ENCODE measurements at places on chromosomes 2 and 18. TPM values are rescaled to one million over a fixed set of nuclear protein-coding genes. Genes with fewer than 3 reads are reported as not detected.

Gene PROM2
- total RNA-seq: 0.44 TPM

Gene MYO7B
- 0.51 TPM for total RNA-seq

Gene TOGARAM2
- total RNA-seq: 0.16 TPM

Gene FAM237A
- total RNA-seq: not detected

Gene IL1RL2
- total RNA-seq: 0.44 TPM

Gene SLC5A7
- total RNA-seq: not detected

Gene AMER3
- not detected for total RNA-seq

Gene SMYD5
- total RNA-seq: 10.4 TPM

Gene CAMKMT
- 11.1 TPM for total RNA-seq

Gene SERPINB12
- not detected for total RNA-seq

Gene AKAIN1
- total RNA-seq: not detected

Gene TWIST2
- 93.3 TPM for total RNA-seq

Gene SPATA3
- not detected for total RNA-seq

Gene STPG4
- not detected for total RNA-seq

Gene VIL1
- total RNA-seq: not detected

Gene CRYGB
- not detected for total RNA-seq

Gene RFTN2
- 23.6 TPM for total RNA-seq

Gene SKA1
- total RNA-seq: 0.68 TPM

Gene GALNT14
- 0.66 TPM for total RNA-seq

Gene NAT8
- not detected for total RNA-seq

Gene PDE11A
- 1.2 TPM for total RNA-seq

Gene CDKL4
- total RNA-seq: 2.6 TPM

Gene MYCN
- total RNA-seq: not detected

Gene MAP2
- total RNA-seq: 16.6 TPM

Gene RGPD8
- total RNA-seq: 40.3 TPM

Gene CCDC121
- total RNA-seq: 2.8 TPM

Gene RAB6C
- not detected for total RNA-seq

Gene SFT2D3
- total RNA-seq: 5.8 TPM

Gene C2orf15
- 1.0 TPM for total RNA-seq

Gene CLHC1
- total RNA-seq: 15.8 TPM

Gene DNER
- 3.1 TPM for total RNA-seq

Gene PTPRN
- total RNA-seq: not detected

Gene MRO
- total RNA-seq: 1.3 TPM

Gene CHST10
- total RNA-seq: 1.7 TPM

Gene SAG
- not detected for total RNA-seq

Gene LHCGR
- 2.7 TPM for total RNA-seq

Gene ANTXR1
- 45.4 TPM for total RNA-seq

Gene RTP5
- 0.33 TPM for total RNA-seq

Gene ACMSD
- not detected for total RNA-seq

Gene C2orf49
- total RNA-seq: 13.4 TPM

Gene REG3G
- total RNA-seq: not detected

Gene LIMS3
- total RNA-seq: 1.8 TPM

Gene GPR35
- total RNA-seq: not detected

Gene MC5R
- total RNA-seq: not detected

Measured in subcutaneous adipose tissue (tissue), 4 donors.